HCT116 (cell line): ENCODE measurements at places on chromosomes 13 and 19.

- DNase-seq: no peak
Observed at GRCh38 chr19:19552798-19553197, 14.7 kb downstream of the CILP2 start.

DNA sequence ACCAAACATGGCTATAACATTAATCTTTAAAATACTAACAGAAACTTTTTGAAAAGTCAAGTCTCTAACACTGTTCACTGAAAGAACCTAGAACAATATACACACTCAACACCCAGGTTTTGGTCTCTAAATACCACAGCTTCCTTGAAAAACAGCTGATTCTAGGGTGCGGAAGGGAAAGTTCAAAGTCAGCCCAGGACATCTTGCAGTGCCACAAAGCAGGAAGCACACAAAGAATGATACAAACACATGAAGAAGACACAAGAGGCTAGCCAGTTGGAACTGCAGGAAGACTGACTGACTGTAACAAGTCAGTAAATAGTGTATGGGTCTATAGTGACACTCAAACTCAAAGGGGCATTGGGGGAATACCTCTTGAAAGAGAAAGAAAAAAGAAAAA lies 4.6 kb downstream of the DEDD2 start:
- no peak for DNase-seq

- DNase-seq: no peak
Observed at GRCh38 chr19:8096071-8096470, 43.5 kb downstream of the CCL25 start.

GRCh38 chr13:53411463-53411862 lies 382.9 kb downstream of the OLFM4 start:
- no peak for DNase-seq

DNA sequence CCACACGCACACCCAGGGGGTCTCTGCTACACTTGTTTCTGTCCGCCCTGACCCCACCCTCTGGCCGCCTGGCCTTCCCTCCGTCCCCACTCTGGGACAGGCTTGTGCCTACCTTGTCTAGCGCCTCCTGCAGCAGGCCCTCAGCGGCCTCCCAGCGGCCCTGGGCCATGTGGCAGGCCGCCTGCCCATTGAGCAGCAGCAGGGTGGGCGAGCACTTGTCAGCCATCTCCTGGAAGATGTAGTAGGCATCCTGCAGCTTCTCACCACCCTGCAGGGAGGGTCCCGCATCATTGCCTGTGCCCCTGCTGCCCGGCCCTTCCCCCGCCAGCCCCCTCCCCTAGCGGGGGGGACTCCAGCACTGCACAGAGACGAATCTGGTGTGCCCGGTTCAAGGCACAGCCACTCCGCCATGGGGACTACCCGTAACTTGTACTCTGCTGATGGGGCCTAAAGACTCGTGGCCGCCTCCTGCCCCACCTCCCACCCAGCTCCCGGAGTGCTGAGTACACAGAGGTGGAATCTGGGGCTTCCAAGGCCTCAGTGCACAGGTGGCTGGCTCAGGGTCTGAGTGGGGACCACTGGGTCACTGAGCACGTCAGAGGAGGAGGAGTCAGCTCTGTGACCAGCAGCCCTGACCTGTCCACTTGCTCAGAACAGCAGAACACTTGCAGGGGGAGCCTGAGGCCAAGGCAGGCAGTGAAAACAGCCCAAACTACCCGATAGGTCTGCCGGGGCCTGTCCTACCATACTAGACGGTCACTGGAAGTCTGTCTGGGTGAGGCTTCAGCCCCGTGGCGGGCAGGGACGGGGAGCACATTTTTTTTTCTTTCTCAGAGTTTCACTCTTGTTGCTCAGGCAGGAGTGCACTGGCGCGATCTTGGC lies 7.4 kb upstream of the CERS1 start:
- DNase-seq: no peak

- DNase-seq: no peak
Observed at GRCh38 chr19:49120325-49120683, 960 bp downstream of the PPFIA3 start.

DNA sequence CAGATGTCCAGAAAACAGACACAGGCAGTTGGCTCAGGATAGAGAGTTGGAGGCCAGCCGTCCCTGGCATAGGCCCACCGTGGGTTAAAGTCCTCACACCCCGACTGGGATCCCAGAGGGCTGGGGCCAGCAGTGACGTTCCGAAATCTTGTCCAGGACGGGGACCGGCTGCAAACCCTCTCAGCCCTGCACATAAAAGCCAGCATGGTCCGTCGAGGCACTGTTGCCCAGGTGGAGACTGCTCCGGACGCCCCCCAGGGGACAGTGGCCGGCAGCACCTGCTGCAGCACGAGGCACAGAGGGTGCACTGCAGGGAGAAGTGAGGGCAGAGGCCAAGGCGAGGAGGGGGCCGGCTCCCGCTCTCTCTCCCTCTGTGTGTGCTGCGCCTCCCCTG lies 4.3 kb upstream of the IFNL2 start:
- no peak for DNase-seq

DNA sequence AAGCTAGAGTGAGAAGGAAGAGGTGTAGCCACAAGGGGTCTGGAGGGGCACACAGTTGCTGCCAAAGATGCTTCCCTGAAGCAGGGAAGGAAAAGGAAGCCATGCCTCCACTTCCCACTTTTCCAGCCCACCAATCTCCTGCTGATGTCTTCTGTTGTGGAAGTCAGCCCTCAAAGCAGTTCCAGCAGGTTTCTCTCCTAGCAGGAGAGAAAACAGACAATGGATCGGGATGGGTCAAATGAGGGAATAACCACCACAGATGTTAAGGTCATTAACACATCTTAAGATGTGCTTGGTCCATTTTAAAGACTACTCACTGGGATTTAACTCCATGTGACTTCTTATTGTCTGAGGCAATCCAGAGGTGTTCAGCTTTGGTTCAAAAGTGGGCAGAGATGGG lies 284.1 kb upstream of the SOX21 start:
- DNase-seq: no peak

- DNase-seq: no peak
Observed at GRCh38 chr19:11016631-11017030, 55.8 kb downstream of the SMARCA4 start.

DNA sequence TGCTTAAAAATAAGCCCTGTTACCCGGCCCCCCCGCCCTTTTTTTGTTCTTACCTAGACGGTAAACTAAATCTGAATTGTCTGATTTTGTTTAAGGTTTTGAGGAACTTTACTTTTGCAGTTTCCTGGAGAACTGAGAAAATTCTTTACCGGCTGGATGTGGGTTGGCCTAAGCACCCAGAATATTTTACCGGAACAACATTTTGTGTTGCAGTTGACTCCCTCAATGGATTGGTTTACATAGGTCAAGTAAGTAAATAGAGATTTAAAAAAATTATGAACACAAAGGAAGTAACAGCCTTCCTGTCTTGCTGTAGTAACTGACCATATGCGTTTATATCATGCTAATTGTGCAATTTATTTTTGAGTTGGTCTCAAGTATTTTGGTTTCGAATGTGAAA lies 785 bp downstream of the NHLRC3 start:
- no peak for DNase-seq

DNA sequence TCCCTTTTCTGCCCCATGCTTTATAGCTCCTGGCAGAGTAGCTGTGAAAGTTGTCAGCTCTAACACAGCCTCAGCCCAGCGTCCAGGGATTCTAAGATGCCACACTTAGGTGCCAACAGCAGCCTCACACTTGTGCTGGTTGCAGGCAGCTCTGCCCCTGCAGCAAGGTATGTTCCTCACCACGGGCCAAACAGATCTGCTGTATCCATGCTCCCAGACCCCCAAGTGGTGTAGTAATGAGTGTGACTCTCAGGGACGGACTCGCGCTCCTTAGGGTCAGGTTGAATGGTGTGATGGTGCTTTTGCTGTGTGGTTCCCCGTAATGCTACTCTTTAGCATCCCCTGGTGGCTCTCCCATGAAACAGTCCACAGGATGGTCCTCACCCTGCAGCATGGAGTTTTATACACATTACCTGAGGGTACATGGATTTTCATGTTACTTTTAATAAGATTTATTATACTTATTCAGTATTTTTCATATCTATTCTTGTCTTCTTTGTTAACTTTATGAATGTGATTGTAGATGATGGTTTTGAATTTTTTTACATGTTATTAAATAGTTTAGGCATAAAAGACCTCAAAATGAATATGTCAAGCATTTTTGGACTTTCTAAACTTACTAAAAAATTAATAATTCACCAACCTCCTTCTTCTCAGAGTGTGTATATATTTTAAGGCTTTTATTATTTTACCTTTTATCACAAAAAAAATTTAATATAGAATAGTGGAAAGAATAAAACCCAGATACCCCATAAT lies 232.5 kb downstream of the SLC7A1 start:
- DNase-seq: peak; percentile 28

- DNase-seq: no peak
Observed at GRCh38 chr13:71210861-71211260, 656.1 kb downstream of the DACH1 start.

DNA sequence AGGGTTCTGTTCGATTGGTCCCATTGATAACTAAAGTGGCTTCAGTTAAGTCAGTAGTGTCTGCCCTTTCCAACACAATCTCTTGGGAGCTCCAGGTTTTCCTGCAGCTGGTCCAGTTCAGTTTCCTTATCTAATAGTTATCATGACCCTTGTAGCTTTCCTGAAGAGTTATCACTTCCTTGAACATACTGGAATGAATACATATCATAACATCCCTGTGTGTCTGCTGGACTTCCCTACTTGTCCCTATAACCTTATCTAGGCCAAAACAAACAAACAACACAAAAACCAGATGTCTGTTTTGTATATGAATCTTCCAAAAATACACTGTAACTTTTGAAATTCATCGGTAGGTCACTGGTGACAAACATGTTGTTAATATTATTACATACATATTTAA lies 167.6 kb downstream of the DCT start:
- no peak for DNase-seq

- no peak for DNase-seq
Observed at GRCh38 chr19:18496167-18496979, 25.5 kb downstream of the ELL start.
